ENCODE measurements at places on chromosomes 16 and 17.

DNA sequence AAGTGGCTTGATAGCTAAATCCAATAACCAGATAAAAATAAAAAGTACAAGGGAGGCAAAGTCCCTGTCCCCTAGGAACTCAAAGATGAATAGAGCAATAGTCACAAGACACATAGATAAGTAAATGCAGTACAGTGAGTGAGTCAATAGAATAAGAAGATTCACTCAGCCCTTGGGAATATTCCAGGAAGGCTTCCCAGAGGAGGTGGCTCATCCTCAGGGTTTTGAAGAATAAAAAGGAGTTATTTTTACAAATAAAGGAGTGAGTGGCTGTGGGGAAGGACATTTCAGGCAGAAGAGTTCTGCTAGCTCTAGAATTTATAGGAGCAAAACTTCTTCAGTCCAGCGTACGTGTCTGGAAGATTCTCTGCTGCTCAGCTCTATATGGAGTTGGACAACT lies 177.4 kb upstream of the SDK2 start:
- no peak for DNase-seq

DNA sequence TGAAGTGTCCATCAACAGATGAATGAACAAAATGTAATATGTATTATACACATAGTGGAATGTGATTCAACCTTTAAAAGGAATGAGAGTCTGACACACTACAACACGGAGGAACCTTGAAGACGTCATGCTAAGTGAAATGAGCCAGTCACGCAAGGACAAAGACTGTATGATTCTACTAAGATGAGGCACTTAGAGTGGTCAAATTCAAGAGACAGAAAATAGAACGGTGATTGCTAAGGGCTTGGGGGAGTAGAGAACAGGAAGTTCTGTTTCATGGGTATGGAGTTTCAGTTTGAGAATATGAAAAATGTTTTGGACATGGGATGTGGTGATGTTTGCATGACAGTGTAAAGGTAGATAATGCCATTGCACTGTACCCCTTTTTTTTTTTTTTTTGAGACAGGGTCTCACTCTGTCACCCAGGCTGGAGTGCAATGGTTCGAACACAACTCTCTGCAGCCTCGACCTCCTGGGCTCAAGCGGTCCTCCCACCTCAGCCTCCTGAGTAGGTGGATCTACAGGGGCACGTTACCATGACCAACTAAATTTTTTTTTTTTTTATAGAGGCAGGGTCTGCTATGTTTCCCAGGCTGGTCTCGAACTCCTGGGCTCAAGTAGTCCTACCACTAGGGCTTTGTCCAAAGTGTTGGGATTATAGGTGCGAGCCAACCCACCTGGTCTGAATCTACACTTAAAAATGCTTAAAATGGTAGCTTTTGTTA lies 2.9 kb upstream of the CCDC102A start:
- no peak for DNase-seq

DNA sequence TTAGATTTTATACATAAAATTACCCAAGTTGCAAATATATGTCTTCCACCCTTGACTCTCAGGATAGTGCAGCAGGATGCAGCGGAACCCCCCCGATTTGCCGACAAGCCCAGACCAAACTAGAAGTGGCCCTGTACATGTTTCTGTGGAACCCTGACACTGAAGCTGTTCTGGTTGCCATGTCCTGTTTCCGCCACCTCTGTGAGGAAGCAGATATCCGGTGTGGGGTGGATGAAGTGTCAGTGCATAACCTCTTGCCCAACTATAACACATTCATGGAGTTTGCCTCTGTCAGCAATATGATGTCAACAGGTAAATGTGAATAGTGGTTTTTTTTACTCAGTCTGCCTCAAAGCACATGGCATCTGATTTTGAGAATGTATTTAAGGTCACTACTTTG lies 70.7 kb downstream of the OMG start:
- DNase-seq, result no peak

- peak; percentile 62 for DNase-seq
These were observed at the start of gene MAP3K14 for GRCh38 chr17:45316434-45317110. MAP3K14 (minus strand) TSS chr17:45317020; CDS start chr17:45290745, 26,275 bp downstream.

- DNase-seq, result no peak
These were observed 11.6 kb downstream of the TRPV2 start for GRCh38 chr17:16427020-16427419.

Measured in stimulated activated CD4-positive, alpha-beta T cell treated with anti-CD3 and anti-CD28 coated beads, Interleukin-4, amount 100 ng/mL, for 24 hours (primary cell).